ENCODE measurements at places on chromosomes 3 and 15.

GRCh38 chr15:68551296-68551635 is 27.5 kb upstream of the CORO2B start:
- DNase-seq = no peak

DNA sequence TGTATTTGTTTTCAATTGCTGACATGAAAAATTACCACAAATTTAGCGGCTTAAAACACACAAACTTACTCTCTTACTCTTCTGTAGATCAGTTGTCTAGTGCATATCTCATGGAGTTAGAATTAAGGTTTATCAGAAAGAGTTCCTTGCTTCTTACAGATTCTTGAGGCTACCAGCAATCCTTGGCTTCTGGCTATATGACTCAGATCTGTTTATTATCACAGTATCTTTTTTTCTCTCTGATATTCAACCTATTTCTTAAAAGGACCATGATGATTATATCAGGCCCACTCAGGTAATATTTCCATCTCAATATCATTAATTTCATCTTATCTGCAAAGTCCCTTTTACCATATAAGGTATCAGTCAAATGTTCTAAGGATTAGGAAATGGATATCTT is 263.5 kb upstream of the BCHE start:
- no peak for DNase-seq

- DNase-seq = peak; percentile 25
Measured at GRCh38 chr15:99614749-99615288, 49.0 kb downstream of the MEF2A start.

- peak; percentile 7 for DNase-seq
Measured at GRCh38 chr3:22236490-22237270, 485.7 kb upstream of the ZNF385D start.

- no peak for DNase-seq
Measured at GRCh38 chr15:37877851-37878741, 56.3 kb upstream of the TMCO5A start.

Measured in GM12865 (cell line).